ENCODE measurements at places on chromosomes 2 and 18.

DNA sequence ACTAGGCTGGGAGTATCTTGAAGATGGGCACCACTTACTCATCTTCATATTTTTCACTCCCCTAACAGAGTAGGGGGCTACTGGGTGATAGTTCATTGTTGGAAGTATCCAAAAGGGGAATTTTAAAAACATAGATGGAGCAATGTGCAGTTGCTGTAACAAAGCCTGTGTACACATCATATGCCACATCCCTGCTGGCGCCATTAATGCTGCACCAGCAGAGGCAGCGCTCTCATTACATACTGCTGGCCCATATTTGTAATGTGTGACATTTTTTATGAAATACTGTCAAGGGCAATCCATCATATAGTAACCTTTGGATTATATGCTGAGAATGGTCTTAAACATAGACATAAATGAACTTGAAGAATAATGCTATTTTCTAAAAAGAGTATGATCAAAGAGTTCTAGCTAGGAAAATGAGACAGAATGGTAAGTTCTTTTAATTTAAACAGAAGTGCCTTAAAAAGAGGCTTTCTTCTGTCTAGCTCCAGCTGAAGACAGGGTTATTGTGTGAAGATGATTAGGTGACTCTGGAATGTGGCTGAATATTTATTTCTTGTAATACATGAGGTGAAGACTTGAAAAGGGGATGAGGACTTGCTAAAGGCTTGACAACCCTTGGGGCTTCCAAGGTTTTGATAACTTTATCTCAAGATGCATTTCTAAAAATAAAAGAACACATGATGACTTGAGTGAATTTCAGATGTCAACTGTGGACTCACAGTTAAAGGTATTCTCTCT is 2.4 kb upstream of the TMEM178A start:
- DNase-seq: no peak

DNA sequence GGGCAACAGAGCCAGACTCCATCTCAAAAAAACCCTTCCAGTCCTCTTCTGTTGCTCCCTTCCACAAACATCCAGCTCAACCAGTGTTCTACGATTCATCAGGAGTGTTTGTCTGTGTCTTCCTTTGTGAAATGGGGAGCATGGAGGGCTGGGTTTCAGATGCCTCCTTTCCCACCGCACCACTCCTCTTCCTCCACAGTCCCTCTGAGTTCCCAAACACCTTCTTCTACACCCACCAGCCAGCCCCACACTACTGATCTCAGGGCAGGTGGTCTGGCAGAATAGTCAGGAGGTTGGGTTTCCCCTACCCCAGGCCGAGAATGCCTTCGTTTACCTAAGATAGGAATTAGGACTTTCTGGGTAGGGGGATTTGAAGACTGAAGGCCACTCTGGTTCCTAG is 36.9 kb downstream of the NGEF start:
- DNase-seq: no peak

GRCh38 chr2:67927501-67927900 is 135.3 kb downstream of the C1D start:
- no peak for DNase-seq

DNA sequence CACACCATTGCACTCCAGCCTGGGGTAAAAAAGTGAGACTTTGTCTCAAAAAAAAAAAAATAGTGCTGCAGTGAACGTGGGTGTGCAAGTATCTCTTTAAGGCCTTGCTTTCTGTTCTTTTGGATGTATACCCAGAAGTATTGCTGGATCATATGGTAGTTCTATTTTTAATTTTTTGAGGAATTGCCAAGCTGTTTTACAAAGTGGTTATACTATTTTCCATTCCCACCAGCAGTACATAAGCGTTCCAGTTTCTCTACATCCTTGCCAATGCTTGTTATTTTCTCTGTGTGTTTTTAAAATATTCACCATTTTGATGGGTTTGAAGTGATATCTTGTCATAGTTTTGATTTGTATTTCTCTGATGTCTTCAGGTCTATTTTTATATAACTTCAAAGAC is 13.1 kb downstream of the ARMC9 start:
- no peak for DNase-seq

GRCh38 chr18:48621815-48622555 is 83.2 kb downstream of the CTIF start:
- no peak for DNase-seq

GRCh38 chr2:227368574-227368973 is 10.5 kb downstream of the TM4SF20 start:
- no peak for DNase-seq

DNA sequence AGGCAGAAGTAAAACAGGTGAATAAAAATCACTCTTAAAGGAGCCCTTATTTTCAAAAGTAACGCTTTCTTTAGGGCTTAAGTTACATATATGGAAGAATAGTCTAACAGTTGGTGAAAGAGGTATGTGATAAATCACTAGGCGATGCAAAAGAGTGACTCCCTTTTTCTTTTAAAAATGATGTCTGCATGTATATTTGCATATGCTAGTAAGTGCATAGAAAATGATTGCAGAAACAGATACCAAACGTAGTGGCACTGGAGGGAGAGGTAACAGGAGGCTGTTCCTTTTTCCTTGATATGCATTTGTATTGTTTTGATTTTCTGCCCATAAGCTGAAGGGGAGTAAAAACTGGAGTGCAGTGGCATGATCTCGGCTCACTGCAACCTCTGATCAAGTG is 158.3 kb downstream of the PRPF40A start:
- no peak for DNase-seq

DNA sequence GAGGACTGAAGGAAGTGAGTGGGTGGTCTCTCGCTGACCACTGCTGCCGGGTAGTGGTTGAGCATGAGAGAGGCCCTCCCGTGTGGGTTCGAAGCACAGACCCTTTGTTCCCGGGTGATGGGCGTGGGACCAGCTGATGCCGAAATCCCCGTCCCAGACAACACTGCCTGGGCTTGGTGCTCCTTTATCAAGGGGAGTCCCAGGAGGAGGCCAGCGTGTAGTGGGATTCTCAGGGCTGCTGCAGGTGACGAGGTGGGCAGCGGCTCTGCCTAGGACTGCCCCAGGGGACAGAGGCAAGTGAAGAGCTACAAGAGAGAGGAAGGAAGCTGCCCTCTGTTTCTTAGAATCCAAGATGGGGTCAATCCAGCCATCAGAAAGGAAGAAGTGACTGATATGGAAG is 251.3 kb upstream of the PXDN start:
- no peak for DNase-seq

DNA sequence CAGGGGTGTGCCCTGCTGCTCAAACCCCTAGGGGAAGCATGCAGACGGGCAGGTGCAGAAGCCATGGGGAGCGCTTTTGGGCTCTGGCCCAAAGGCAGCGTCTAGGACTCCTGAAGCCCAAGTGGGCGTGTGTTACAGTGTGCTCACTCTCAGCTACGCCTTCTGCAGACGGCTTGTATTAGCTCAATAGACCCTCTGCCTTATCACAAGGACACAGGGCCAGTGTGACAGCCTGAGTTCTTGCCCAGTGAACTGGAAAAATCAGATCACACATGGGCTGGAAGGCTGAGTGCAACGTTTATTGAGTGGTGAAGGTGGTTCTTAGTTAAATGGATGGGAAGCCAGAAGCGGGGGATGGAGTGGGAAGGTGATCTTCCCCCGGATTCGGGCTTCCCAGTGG is 210.9 kb downstream of the CDH20 start:
- DNase-seq: no peak

Measured in activated naive CD4-positive, alpha-beta T cell treated with Interleukin-2 at 50 U/mL for 16 hours (primary cell).